ENCODE measurements at places on chromosomes 4 and X.
A peak's percentile ranks its signal among the peaks of the same experiment; 100 is the strongest.

DNA sequence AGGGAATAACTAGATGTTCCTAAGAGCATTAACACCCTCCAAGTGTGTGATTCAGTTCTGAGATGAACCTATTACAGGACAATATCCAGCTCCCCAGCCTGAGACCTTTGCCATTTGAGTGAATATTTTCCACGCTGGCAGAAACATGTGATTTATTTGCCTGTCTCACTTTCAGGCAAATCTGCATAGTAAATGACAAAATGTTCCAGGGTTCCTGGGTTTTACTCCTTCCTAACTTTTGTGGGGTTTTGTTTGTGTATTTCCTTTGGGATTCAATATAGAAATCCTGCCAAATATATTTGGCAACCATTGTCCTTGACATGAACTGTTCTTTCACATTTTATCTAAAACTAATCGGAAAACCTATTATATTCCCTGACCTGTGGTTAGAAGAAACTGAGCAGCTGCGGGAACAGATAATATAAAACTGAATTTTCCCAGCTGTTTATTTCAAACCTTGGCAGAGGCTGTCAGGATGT is 12.5 kb downstream of the F8 start:
- DNase-seq: no peak

DNA sequence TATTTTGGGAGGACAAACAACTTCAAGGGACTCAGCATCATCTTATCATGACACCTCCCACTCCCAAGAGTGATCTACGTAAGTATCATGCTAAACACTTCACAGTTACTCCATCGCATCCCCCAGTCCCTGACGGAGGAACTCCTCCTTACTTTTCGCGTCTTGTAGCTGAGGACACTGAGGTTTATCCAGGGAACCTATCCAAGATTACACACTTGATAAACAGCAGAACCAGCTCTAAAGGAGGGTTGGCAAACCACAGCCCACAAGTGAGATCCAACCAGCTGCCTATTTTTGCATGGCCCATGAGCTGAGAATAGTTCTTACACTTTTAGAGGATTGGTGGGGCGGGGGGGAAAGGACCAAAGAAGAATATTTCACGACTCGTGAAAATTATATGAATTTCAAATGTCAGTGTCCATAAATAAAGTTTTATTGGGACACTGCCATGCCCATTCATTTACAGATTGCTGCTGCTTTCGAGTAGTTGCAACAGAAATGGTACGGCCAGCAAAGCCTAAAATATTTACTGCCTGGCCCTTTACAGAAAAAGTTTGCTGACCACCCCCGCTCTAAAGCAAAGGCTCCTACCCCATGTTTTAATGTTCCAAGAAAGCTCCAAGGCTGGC is 47.8 kb downstream of the SEPSECS start:
- DNase-seq: peak; percentile 36

GRCh38 chr4:180949424-180950213 is 1293.6 kb upstream of the TENM3 start:
- DNase-seq: no peak

GRCh38 chrX:48002319-48002718 is 1.5 kb downstream of the ZNF182 start:
- no peak for DNase-seq

GRCh38 chr4:144564358-144564757 is 81.6 kb upstream of the HHIP start:
- DNase-seq: no peak

Measured in osteoblast (primary cell).